ENCODE measurements at places on chromosomes 4 and X.

DNA sequence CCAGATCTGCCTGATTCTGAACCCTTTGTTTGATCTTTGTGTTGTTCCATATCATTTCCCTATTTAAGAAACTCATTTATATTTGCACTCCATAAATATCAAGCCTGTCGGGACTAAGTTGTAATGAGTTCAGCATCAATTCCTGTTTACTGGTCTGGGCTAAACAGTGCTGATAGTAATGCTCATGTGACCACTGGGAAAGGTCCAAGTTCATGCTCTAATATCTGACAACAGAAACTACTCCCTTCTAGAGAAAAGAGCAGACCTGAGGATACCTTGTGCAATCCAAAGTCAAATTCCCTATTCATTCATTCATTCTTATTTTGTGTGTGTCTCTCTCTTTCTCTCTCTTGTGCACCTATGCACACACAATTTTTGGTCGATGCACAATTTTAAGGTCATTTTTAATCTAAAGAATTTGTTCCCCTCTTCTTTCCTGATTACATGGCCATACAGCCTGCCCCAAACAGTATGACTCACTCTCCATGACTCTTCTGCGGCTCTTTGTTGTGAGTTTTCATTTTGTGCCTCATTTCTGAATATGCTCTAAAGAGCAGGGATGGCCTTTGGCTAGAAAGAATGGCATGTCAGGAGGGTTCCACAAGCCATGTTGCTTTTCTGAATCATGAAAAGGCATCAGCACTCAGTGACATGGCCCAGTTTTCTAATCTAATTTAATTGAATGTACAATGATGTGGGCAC lies 664.3 kb downstream of the RPA4 start:
- no peak for DNase-seq

DNA sequence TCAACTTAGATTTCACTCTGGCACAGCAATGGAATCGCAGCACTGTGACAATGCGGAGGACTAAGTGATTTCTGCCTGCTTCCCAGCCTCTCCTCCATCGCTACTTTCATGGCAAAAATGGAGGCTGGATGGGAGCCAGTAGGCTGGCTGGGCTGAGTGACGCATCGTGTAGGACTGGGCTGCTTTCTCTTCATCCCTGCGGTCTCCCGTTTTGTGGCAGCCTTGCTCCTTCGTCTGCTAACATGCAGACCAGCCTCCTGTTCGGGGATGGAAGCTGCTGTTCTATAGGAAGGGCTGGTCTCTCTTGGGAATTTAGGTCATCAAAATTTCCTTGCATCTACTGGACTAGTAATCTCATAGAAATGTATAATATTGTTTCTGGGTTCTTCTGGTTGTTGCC lies 15.8 kb upstream of the RGS12 start:
- peak; percentile 83 for DNase-seq

- no peak for DNase-seq
Measured at GRCh38 chr4:140100771-140101170, 53.2 kb downstream of the MAML3 start.

GRCh38 chrX:76428243-76429130 lies 977 bp downstream of the MAGEE1 start:
- DNase-seq, result peak; percentile 13

- DNase-seq, result no peak
Measured at GRCh38 chrX:134780908-134781307, 122.6 kb upstream of the PLAC1 start.

- peak; percentile 77 for DNase-seq
Measured at GRCh38 chrX:68433155-68433980, at the start of gene OPHN1. TSS of gene OPHN1 (minus strand) at chrX:68433495. CDS start at chrX:68433020, 475 bp downstream.

- no peak for DNase-seq
Measured at GRCh38 chr4:105548483-105548882, 3.9 kb upstream of the ARHGEF38 start.

- DNase-seq, result no peak
Measured at GRCh38 chrX:108053218-108053617, 8.4 kb downstream of the VSIG1 start.

- DNase-seq, result no peak
Measured at GRCh38 chr4:154485127-154485773, 6.3 kb downstream of the DCHS2 start.
